ENCODE measurements at places on chromosomes 4 and X. TPM values are rescaled to one million over a fixed set of nuclear protein-coding genes. Genes with fewer than 3 reads are reported as not detected.

VGLL1 gene
- not detected for total RNA-seq

MAML3 gene
- total RNA-seq, result 21.5 TPM

MAGEA12 gene
- total RNA-seq, result 0.10 TPM

SH3BP2 gene
- total RNA-seq, result 19.5 TPM

NDP gene
- total RNA-seq, result 18.6 TPM

GC gene
- 1.9 TPM for total RNA-seq

HTN1 gene
- 0.34 TPM for total RNA-seq

CRLF2 gene
- total RNA-seq, result 0.05 TPM
